ENCODE measurements at places on chromosomes 2 and 18. TPM values are rescaled to one million over a fixed set of nuclear protein-coding genes. Genes with fewer than 3 reads are reported as not detected.
A peak's percentile ranks its signal among the peaks of the same experiment; 100 is the strongest.

GRCh38 chr2:238290091-238290509, 1.7 kb upstream of the PER2 start:
- peak; percentile 94 for DNase-seq

GRCh38 chr18:13514558-13514957, 211.8 kb downstream of the FAM210A start:
- DNase-seq = no peak

DNA sequence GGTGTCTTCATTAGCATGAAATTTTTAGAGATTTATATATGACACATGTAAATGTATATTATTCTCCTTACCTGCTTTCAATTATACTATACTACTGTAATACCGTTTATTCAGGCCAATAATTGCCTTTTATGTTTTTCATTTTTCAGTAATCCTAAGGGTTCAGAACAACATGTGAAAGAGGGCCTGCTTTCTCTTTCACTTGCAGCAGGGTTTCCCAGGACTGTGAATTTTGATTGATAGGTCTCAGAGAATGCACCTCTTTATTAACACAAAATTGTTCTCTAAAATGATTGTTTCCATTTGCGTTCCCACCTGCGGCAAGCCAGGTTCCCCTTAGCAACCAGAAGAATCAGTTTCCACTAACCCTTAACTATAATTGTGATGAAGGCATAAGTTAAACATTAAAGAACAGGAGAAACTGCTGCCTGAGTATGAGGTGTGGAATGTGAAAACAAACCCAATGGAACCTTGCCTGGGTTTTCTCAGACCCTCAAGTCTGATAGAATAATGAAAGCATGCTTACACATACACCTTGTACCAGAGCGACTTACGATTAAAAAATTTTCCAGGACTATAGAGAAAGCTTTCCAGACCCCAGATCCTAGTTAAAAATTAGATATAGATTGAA, 1591.2 kb upstream of the LRRTM1 start:
- DNase-seq = no peak

DNA sequence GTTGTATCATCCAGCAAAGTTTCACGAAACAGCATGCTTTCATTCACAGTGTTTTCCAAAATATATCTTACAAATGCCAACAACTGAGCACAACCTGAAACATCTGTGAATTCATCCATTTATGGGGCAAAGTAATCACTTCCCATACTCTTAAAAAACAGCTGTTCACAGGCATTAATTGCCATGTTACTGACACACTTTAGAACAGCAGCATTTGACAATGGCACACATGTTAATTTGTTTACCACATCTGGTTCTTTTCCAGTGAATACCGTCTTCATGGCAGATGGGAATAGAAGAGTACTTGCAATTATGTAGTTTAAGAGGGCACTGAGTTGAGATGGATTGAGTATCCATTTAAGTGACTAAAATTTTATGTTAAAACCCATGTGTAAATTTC, 347.4 kb upstream of the LRP1B start:
- no peak for DNase-seq

DNA sequence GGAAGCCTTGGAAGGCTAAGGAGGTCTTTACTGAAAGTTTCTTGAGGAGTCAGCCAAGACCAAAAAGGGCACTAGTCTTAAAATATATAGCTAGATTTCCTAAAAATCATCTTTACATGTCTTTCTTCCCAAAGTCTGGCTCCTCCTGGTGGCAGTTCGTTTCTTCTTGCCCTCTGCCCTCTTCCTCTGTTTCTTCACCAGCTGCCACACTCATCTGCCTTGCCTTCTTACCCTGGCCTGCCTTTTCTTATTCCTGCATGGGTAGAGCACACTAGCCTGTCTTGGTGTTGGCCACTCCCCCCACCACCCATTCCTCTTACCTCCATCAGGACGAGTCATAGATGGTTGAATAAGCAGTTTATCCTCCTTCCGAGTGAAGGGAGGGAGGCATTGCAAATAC, 129.8 kb downstream of the RAPGEF4 start:
- DNase-seq = no peak

GRCh38 chr2:47735136-47735869, 47.6 kb upstream of the MSH6 start:
- DNase-seq = no peak

GRCh38 chr2:238505119-238505891, 78.6 kb downstream of the ASB1 start:
- no peak for DNase-seq

DNA sequence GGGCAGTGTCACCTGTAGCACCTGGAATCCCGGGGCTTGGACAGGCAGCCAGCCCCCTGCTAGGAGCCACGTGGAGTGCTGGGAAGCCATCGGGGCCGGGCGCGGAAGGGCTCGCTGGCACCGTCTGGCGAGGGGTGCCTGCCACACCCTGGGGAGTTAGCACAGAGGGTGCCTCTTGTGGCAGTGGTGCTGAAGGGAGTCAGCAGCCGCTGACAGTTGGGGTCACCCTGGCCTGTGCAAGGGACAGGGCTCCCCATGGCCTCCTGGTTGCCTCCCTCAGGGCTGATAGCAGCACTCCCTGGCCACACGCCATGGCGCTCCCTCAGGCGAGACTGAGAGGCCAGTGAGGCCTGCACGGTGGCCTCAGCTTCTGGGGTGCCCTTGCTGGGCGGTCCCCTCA, 13.9 kb upstream of the D2HGDH start:
- DNase-seq = no peak

DNA sequence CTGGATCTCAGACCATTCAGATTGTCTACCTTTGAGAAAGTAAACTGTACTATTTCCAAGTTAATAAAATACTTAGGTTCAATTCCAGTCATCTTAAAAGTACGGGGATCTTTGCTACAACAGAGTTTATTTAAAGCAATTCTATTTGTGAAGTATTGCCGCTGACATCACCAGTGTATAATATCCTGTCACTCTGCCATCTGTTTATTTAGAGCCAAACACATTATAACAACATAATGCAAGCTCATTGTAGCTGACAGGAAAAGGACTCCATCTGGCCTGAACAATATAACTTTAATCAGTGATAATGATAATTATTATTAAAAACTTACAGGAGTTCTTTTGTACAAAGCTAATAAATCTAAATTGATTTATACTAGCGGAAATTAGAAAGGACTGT, 786.8 kb downstream of the ERBB4 start:
- DNase-seq = no peak

- DNase-seq = no peak
These were observed 26.4 kb downstream of the GDF7 start for GRCh38 chr2:20693317-20693716.

- no peak for DNase-seq
These were observed 5.0 kb downstream of the SPIRE1 start for GRCh38 chr18:12652861-12653401.

GRCh38 chr2:1563943-1564891, 151.0 kb downstream of the TPO start:
- DNase-seq = no peak

GRCh38 chr18:75208836-75209128, 157 bp downstream of the PTGR3 start:
- no peak for DNase-seq

- DNase-seq = no peak
These were observed 27.3 kb downstream of the CYB5A start for GRCh38 chr18:74264303-74265020.

- no peak for DNase-seq
These were observed 100.5 kb upstream of the VWC2L start for GRCh38 chr2:214310319-214310718.

DNA sequence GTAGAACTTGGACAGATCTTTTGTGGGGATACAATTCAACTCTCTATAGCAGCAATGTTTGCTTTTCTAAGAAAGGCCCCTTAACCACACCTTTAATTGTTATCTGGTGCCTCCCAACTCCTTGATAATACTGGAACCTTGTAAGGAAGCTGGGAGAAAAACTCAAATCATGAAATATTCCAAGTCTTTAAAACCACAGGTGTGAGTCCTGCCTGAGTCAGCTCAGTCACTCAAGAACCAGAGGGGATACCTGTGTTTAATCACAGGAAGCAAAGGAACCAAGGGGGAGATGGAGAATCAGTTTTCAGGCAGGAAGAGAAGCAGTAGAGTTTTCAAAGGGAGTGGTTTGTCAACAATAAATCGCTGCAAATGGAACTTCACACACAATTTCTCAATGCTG, 159.9 kb downstream of the LAMA3 start:
- DNase-seq = no peak

DNA sequence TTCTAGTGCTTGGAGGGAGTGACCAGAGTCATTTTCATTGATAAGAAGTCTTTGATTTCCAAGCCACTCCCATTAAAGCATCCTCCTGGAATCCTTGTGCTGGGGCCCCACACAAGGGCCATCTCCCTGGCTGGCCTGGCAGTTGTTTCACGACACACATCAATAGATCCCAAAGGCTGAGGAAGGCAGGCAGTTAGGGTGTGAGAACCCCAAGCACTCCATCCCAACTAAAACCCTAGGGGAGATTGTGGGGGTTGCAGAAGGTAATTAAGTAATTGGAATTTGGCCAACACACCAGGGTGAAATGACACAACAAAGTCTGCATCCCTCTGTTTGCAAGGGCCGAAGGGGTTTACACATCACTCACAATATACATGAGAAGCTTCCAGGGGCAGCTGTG, 578.1 kb upstream of the SYT4 start:
- DNase-seq = no peak

DNA sequence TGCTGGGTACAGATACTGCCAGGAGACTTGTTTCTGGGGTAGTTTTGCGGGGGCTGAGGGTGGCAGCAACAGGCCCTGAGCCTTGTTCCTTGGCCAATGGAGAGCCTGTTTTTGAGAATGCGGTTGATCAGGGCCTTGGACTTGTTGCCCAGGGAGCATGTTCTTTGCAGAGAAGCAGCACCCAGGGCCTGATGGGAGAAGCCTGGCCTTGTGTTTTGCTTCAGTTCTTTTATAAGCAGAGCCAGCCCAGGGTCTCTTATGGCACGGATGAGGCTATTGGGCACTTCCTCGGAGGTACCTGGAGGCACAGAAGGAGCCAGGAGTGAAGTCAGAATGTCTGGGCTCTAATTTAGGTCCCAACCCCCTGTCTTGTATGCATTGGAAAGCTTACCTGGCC, 85.1 kb upstream of the MCFD2 start:
- no peak for DNase-seq

GRCh38 chr18:51757255-51757924, 559.9 kb upstream of the MEX3C start:
- DNase-seq = no peak

DNA sequence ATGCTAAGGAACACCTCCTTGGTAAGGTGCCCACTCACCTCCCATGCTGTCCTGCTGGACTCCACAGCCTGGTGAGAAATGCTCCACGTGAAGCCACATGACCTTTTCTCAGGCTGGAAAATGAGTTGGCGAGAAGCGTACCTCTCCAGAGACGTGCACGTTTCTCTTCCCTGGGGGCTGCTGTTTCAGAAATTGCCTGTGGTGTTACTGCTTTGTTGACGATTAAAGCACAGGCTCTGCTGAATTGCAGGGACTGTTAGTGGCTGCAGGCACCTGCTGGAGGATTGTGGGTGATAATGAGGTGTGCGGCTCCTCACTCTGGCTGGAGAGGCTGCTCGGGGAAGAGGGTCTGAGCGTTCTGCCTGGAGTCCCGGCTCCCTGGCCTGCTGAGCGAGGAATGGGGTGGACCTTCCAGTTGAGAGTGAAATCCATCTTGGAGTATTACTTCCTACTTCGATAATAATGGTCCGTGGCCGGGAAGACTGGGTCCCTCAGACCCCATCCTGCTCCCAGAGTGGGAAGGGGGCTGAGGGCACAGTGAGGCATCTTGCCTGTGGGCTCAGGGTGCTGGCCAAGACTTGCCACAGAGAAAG, 199.3 kb upstream of the HDAC4 start:
- DNase-seq = no peak

GRCh38 chr2:26449278-26450030, 28.5 kb downstream of the OTOF start:
- DNase-seq = no peak

XIRP2 gene
- not detected for total RNA-seq

GPR35 gene
- total RNA-seq = 92.2 TPM

FBXO15 gene
- not detected for total RNA-seq

REG3G gene
- total RNA-seq = not detected

TLX2 gene
- total RNA-seq = 0.12 TPM

CIDEA gene
- total RNA-seq = not detected

TCF7L1 gene
- total RNA-seq = 3.2 TPM

All from colonic mucosa (tissue), 4 donors.